NCI-H2081 (cell line): ENCODE measurements at places on chromosomes 13 and 19.

GRCh38 chr19:29411113-29411581 lies 114.6 kb upstream of the VSTM2B start:
- DNase-seq, result no peak

- DNase-seq, result no peak
Observed at GRCh38 chr13:26222520-26223046, 469 bp upstream of the RNF6 start.

GRCh38 chr13:97205465-97205864 lies 16.7 kb upstream of the MBNL2 start:
- no peak for DNase-seq

DNA sequence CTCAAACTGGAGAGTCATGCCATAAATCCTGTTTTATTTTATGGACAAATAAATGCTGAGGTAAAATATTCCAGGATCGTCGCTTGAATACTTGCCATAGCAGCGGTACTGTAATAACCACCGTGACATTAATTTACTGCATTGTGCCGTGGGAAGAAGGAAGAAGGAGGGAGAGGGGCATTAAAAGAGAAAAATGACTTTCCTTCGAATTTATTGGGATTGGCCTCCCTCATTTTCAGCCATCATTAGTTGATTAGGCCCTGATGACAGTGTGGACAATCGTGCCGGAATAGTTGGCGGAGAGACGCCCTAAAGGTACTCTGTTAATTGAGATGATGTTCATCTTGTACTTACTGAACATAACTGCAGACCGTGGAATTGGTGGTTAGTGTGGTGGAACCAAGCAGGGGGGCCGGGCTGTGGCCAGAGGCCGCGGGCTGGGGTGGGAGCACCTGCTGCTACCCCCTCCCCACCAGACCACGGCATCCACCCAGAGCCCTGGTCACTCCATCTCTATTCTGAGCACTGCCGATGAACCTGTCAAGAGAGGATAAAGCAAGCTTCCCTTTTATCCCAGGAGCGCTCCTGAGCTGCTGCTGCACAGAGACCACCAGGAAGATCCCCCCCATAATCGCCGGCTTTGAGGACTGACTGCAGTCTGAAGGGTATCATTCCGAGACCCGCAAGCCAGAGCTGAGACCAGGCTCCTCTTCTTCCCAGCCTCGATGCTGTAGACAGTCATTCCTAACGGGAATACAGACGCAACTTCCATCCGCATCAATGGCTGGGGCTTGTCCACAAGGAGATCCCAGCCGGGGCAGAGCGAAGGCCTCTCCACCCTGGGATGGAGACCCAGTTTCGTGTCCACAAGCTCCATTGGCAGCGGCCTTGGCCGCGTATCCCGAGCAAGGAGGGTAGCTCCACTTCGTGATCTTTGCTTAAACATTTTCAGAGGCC lies 168.3 kb upstream of the TSHZ3 start:
- no peak for DNase-seq

GRCh38 chr19:50830266-50831025 lies 2.9 kb downstream of the KLK15 start:
- DNase-seq, result no peak

GRCh38 chr13:41059456-41060081 lies 1.7 kb upstream of the WBP4 start:
- DNase-seq, result peak; percentile 28

- DNase-seq, result no peak
Observed at GRCh38 chr13:94703721-94704314, 8.5 kb downstream of the SOX21 start.

- no peak for DNase-seq
Observed at GRCh38 chr13:37326334-37326733, 220.9 kb upstream of the CSNK1A1L start.

GRCh38 chr19:13085666-13086065 lies 17.0 kb downstream of the LYL1 start:
- DNase-seq, result no peak

GRCh38 chr19:51009061-51009891 lies 7.9 kb upstream of the KLK8 start:
- no peak for DNase-seq
